ENCODE measurements at places on chromosomes 3 and 15.
A peak's percentile ranks its signal among the peaks of the same experiment; 100 is the strongest.

DNA sequence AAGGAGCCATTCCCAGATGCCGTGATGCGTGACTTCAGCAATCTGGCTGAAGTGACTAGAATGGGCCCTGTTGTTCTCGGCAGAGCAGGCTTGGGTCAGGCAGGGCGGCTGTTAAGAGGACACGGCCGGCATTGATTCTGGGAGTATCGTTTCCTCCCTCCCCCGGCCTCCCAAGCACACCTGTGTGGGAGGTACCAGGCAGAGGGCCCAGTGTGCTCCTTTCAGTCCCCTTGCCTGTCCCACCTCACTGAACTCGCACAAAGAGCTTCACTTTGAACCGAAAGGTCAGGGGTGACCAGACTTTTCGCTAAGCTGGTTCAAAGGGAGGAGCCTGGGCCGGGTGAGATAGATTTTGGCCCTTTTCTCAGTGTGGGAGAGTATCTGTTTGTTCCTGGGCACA lies 92.7 kb downstream of the CEMIP start:
- no peak for DNase-seq

DNA sequence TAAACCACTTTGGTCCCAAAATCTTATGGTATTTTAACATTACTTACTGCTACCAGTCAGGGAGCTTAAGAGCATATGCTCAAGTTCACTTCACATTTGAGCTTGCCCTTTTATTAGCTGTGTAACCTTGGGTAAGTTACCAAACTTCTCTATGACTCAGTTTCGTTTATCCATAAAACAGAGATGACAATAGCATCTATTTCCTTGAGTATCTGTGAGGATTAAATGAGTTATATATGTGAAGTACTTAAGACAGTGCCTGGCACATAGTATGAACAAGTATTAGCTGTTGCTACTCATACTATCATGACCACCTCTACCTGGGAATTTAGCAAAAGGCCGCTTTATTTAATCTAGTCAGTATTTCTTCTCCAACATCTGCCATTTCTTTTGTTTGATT lies 5.9 kb downstream of the ATOSA start:
- no peak for DNase-seq

GRCh38 chr3:174169736-174170135 lies 689.4 kb upstream of the NAALADL2 start:
- no peak for DNase-seq

- DNase-seq, result no peak
Observed at GRCh38 chr3:181696626-181697230, 15.0 kb upstream of the SOX2 start.

DNA sequence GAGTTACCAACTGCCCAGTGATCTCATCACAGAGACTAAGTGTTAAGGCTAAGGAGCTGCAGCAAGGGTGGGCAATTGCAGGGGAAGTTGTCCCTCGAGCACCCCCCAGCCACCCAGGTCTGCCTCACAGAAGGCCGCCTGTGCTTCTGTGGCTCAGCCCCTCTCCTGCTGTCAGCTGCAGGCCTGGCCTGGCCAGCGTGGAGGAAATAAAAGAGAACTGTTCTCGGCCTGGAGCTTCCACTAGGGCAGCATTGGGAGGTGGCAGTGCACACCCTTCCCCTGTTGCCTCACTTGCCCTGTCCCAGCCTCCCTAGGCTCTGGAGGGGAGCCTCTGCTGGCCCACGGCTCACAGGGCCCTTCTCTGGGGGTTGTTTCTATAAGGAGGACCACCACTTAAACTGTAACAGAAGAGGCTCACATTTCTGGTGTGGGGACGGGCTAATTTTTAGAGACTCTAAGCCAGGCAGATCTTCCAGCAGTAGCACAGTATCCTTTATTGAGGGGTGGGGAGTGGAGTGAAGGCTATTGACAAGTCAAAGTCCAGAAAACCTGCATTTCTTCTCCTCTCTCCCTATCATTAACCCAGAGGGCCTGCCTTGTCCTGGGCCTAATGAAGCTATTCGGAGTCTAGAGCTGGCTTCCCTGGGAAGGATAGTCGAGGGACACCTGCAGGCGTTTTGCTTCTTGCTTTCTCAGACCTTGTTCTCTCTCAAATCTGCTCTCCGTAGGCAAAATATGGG lies 75.6 kb upstream of the ADPGK start:
- no peak for DNase-seq

GRCh38 chr3:30293621-30294240 lies 312.7 kb upstream of the TGFBR2 start:
- DNase-seq, result no peak

DNA sequence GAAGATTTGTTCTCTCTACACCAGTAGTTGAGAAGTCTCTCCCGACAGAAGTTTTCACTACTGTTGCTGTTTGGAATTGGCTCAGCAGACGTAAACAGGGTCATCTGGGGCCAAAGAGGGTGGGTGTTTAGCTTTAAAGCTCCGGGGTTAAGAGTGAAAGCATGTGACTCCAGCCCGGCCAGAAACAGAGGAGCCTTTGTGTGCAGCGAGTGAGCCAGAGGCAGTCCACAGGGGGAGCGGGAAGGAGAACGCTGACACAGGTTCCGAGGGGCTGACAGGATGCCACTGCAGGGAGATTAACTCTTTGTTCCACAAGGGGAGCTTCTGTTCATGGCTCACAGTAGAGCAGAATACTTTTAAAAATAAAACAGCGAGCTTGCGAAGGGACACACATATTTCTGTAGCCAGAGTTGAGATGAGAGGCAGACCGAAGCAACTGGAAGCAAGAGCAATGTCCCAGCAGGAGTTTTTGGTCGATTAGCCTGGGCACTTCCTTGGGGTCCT lies 26.9 kb downstream of the BMF start:
- no peak for DNase-seq

DNA sequence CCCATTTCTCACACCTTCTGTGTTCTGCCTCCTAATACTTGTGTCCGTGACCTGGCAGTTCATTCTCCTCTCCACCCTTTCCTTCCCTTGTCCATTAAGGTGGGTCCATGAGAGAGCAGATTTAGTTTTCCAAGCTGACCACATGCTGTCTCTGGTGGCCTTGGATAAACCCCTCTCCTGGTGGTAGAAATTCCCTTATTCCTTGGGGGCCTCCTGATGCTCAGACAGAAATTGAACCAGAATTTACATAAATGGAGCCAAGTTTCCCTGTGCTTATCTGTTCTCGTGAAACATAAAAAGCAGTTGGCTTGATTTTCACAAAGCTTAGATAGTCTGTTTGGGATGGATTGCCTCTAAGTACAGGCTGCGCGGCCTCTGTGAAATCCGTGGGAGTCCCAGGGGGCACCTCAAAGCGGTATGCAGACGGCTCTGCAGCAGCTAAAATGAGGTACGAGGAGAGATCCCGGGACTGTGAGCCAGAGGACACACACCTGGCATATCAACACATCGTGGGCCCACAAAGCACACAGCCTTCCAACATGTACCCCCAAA lies 101.0 kb upstream of the NMNAT3 start:
- no peak for DNase-seq

DNA sequence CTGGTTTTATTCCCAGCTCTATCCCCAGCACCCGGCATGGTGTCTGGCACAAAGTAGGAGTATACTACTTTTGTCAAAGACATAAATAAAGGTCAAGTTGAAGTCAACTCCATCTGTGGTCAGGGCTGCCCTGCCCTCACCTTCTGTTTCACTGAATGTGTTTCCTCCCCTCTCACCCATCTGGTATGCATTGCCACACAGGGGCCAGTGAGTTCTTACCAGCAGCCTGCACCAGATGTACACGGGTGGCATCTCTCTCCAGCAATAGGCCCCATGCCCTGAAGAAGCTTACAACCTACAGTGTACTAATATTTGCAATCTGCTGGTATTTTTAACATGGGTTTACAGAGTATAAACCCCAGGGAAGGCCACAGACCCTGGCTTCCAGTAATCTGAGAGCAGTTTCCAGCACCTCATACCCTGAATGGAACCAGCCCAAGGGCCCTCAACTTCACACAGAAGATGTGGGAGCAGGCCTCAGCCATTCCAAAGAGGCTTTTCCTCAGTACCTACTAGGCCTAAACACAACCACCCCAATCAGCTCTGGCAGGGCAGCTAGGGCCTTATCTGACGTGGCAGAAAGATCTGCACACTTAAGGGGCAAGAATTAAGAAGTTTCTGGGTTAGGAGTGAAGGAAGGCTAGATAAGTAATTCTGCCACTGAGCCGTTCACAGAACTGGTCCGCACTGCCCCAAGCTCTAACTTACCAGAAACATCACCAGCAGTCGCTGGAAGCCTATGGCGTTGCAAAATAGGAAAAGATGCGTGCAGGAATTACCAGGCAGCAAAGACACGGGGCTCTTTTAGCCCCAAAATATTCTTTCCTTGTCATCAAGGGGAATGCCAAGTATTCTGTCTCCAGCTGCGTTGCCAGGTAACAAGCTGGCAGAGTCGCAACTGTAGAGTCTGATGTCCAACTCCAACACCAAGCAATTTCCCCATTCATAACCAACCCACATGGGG lies 2.1 kb downstream of the IDH2 start:
- peak; percentile 52 for DNase-seq

DNA sequence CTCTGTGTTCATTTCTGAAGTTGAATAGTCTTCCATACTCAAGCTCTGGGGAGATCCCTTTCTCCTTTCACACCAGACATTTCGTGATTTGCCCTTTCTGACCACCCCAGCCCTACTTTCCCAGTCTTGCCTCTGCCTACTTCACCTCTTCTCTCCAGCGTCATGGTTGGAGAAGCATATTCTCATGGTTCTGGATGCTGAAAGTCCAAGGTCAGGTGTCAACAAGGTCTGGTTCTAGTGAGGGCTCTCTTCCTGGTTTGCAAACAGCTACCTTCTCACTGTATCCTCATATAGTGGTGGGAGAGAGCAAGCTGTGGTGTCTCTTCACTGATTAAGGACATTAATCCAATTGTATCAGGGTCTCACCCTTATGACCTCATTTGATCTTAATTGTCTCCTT lies 169.4 kb downstream of the IGF1R start:
- no peak for DNase-seq

GRCh38 chr15:68080783-68081182 lies 26.7 kb downstream of the PIAS1 start:
- no peak for DNase-seq

GRCh38 chr15:89007989-89008388 lies 80.3 kb upstream of the ABHD2 start:
- DNase-seq, result no peak

GRCh38 chr3:195159814-195160165 lies 111.2 kb downstream of the XXYLT1 start:
- DNase-seq, result no peak

GRCh38 chr3:19901337-19901736 lies 32.7 kb downstream of the EFHB start:
- no peak for DNase-seq

GRCh38 chr3:50551054-50551659 lies 16.4 kb downstream of the C3orf18 start:
- no peak for DNase-seq

DNA sequence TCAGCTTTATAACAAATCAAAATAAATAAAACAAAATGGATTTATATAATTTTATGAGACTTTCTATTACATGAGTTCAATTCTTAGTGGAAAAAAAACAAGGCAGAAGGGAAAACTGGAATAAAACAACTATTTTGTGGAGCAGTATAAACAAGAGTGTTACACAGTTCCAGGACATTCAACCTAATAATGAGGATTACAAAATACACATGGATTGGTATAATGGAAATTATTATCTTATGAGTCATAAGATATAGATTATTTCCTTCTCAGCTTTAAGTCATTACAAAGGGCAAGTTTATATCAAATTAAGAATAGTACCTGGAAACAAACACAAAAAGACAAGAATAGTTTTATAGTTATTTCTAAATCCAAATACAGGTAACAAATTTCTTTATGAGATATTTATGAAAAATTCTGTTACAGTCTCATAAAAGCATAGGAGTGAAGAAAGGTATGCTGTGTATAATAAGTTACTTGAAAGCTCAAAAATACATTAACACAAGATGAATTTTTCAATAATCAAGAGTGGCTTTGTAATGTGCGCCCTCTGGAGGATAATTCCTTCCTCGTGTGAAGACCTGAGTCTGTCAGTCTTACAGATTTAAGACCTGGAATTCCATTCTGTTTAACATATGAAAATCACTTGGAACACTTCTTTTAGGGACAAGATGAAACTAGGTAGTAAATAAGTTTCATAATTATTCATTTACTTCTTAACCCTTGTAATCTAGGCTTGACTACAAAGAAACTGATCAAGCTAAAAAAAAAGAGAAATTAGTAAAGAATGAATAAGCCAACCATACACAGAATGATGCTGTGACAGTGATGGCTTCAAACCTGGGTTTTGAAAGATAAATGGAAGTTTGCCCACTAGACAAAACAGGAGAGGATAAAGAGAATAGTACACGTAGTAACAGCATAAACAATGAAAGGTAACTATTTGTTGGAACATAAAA lies 9.5 kb downstream of the COPS2 start:
- no peak for DNase-seq

- DNase-seq, result no peak
Observed at GRCh38 chr3:154753101-154753500, 323.1 kb upstream of the GPR149 start.

- no peak for DNase-seq
Observed at GRCh38 chr3:39021029-39021428, 30.7 kb downstream of the SCN11A start.

GRCh38 chr3:192915304-192915703 lies 2.4 kb downstream of the MB21D2 start:
- no peak for DNase-seq

- DNase-seq, result no peak
Observed at GRCh38 chr15:84835661-84836337, 18.6 kb downstream of the ALPK3 start.

Data from nucleus accumbens (tissue), 56 donors.